Left hindlimb (tissue), 1 donor: ENCODE measurements at places on chromosomes 1 and 21.

DNA sequence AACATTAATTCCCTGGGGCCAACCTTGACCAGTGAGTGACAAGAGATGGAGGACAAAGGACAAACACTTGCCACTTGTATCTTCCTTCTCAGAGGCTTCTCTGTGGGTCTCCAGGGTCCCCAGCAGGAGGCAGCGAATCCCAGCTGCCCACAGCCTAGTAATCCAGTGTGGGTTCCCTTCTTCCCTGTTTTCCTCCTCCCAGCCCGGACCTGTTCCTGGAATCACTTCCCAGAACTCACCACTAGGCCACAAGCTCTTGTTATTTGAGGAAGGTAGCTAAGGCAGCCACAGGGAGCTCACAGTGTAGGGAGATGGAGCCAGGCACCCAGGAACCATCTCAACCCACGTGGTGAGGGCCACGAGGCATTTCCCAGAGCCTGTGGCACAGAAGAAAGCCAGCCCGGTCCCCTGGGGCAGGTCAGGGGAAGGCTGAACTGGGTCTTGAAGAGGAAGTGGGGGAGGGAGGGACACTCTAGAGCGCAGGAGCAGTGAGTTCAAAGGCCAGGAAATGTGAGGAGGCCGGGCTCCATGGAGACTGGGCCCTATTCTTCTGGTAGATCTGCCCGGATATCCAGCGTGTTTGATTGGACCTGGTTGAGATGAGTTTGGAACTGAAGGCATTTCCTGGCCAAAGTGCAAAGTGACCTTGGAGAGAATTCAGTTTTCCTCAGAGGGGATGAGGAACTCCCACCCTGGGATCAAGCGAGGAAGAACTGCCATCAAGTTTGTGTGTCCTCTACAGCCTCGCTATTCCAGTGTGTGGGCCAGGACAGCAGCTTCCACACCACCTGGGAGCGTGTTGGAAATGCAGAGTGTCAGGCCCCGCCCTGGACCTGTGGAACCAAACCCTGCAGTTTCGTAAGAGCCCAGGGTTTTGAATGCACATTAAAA is 20.3 kb upstream of the C2CD2 start:
- DNase-seq = no peak

DNA sequence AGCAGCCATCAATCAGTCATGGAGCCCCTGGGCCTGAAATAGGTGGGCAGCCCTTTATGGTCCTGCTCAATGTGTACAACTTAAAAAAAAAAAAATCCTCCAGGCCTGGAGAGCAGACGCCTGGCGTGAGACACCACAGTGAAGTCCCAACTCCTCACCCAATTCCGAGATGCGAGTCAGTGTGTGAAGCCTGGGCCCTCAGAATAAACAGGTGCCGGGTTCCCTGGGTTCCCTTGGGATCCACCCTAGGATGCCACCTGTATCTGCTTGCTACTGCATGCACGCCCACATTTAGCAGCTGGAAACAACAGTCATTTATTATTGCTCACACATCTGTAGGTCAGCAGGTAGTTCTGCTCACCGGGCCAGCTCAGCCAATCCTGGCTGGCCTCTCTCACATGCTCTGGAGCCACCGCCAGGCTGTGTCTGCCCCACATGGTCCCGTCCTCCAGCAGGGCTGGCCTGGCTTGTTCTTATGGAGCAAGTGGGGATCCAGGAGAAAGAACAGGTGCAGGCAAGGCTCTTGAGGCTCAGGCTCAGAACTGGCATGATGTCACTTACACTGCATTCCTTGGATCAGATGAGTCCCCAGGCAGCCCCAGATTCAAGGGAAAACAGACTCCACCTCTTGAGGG is 172.7 kb downstream of the NPHP4 start:
- no peak for DNase-seq

GRCh38 chr1:56249234-56249633 is 330.1 kb downstream of the PLPP3 start:
- DNase-seq = no peak

DNA sequence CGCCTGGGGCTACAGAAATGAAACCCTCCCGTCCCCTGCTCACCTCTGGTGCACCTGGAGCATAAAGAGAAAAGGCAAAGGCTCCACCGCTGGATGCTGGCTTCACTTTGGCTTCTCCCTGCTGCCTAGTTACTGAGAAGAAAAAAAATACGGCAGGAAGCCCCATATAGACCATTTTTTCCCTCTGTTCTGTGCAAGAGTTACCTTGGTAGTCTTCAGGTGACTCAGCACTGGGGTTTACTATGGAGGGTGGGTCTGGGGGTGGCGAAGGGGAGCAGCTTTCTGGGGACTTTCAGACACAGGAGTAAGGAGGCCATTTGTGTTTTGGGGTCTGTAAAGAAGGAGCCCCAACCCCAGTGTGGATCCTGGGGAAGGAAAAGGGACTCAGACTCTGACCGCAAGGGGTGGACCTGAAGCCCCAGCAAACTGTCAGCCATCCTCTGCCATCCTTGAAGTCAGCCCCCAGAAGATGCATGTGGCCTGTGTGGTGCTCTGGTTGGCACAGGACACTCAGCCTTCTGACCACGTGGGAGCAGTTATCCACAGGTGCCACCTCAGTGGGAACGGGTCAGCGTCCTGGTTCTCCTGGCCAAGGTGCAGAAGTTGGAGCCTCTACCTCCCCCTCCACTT is 25.9 kb upstream of the EPS8L3 start:
- no peak for DNase-seq

DNA sequence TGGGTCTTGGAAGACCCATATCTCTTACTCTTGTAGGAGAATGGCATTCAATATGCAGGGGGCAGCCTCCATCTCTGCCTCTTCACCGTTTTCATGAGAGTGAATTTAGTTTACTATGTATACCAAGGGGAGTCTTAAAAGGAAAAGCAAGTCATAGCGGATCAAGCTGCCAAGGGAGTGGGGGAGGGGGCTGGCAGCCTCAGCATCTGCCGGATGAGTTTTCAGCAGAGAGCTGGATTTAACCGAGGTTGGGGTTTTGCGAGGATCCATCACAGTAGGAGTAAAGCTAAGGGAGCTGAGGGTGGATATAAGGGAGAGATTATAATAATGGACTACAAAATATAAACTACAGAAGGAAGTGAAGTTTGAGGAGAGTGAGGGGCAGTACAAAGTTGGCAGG is 9.9 kb downstream of the CD160 start:
- DNase-seq = no peak

DNA sequence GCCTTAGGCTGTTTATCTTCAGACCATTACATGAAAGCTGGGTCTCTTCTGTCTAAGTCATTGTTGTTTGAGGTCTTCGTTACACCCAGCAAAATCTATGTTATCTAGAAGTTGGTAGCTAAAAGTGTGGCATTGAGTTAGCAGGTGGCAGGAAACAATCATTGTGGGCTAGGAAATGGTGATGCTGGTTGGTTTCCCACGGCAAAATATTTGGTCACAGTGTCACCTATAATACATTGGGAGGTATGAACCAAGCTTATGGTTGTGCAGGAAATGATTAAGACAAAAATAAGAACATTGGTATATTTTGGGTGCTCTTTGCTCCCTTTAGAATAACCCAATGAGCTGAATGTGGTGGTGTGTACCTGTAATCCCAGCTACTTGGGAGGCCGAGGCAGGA is 169.7 kb downstream of the TRIM33 start:
- DNase-seq = no peak

DNA sequence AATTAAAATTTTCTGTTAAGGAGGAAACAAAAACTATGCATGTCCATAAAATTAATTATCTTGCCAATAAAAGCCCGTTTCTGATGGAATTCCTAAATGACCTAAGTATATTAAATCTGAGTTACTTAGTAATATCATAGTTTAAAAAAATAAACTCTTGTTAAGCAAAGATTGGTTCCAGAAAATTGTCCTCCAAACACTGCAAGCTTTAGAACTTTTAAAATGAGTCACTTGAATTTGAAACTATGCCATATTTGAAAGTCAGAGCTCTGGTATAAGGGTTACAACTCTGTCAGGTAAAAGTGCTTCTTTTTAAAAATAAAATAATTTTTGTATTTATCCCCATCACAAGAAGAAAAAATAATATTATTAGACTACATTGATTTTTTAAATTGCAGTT is 409.5 kb downstream of the PLPP3 start:
- DNase-seq = no peak

- no peak for DNase-seq
Measured at GRCh38 chr1:163730411-163730821, 408.7 kb downstream of the NUF2 start.

DNA sequence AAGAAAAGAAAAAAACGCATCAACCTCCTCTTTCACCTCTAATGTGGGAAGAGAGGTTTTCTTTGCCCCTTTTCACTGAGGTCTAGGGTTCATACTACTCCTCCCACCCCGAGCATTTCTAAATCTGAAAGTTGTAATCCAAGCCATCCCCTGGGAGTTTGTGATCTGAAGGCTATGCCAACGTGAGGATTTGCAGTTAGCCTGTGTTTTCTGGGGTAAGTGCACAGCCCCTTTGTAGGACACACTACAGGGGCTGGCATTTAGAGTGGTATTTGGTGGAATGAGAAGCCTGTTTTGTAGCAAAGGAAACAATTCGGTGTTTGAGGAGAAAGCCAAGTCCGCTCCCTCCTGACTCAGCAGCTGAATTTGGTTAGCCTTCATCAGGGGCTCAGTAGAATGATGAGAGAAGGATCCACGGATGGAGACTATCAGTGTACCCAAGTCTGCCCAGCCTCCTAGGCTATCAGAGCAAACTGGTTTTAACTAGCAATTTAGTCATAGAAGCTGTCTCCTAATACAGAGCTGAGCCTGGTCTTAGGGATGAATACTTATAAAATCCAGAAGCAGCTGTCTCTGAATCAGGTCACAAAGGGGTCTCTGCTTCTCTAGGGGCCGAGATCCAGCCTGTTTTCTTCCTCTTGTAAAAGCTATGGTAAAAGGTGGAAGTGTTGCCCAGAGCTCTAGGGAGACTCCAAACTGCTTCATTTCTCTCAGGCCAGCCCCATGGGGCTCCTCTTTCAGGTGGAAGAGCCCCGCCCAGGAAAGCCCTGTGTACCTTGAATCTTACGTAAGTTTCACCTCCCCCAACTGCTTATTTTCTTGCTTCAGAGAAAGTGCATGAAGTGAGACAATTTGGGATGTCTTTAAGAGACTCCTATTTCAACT is 2.1 kb downstream of the PCP4L1 start:
- no peak for DNase-seq
